Neural crest cell (in vitro differentiated cells): ENCODE measurements at places on chromosomes 5 and 9. TPM values are rescaled to one million over a fixed set of nuclear protein-coding genes. Genes with fewer than 3 reads are reported as not detected.

The SEMA6A gene
- total RNA-seq: 30.0 and 34.0 TPM in 2 replicates

The DDX4 gene
- not detected in 2 replicates for total RNA-seq

The PPP2R2B gene
- 4.1 and 4.9 TPM in 2 replicates for total RNA-seq

The INSL6 gene
- not detected in 2 replicates for total RNA-seq

The TRAPPC13 gene
- total RNA-seq: 21.7 and 24.9 TPM in 2 replicates

The RUFY1 gene
- 54.9 and 59.1 TPM in 2 replicates for total RNA-seq

The ADAMTS2 gene
- total RNA-seq: 1.5 and 1.7 TPM in 2 replicates

The DBH gene
- total RNA-seq: 0.59 and 0.75 TPM in 2 replicates

The TESK1 gene
- total RNA-seq: 42.7 and 47.6 TPM in 2 replicates

The RICTOR gene
- 20.5 and 22.2 TPM in 2 replicates for total RNA-seq

The C7 gene
- 0.33 TPM in 1 of 2 replicates, not detected in the other for total RNA-seq

The STPG3 gene
- total RNA-seq: 0.26 TPM in 1 of 2 replicates, not detected in the other

The RANBP17 gene
- 24.2 and 26.9 TPM in 2 replicates for total RNA-seq

The SLC6A7 gene
- total RNA-seq: not detected in 2 replicates

The SMIM33 gene
- not detected in 2 replicates for total RNA-seq

The F12 gene
- total RNA-seq: 2.3 and 2.7 TPM in 2 replicates

The SLC36A3 gene
- total RNA-seq: not detected in 2 replicates

The FAM153A gene
- not detected in 2 replicates for total RNA-seq

The TRIP13 gene
- 27.6 and 32.6 TPM in 2 replicates for total RNA-seq

The C5 gene
- total RNA-seq: 8.3 and 9.4 TPM in 2 replicates

The UBTD2 gene
- total RNA-seq: 73.3 and 74.0 TPM in 2 replicates

The CMBL gene
- total RNA-seq: 22.2 and 24.0 TPM in 2 replicates

The HRH2 gene
- 1.5 and 1.7 TPM in 2 replicates for total RNA-seq

The SPINK1 gene
- not detected in 2 replicates for total RNA-seq

The KLF4 gene
- not detected in 2 replicates for total RNA-seq

The SOWAHA gene
- total RNA-seq: not detected in 2 replicates

The LCN2 gene
- total RNA-seq: not detected in 2 replicates

The VLDLR gene
- total RNA-seq: 20.2 and 20.3 TPM in 2 replicates

The DAB2IP gene
- 46.4 and 48.3 TPM in 2 replicates for total RNA-seq

The FAM78A gene
- total RNA-seq: 3.8 and 4.4 TPM in 2 replicates

The SUSD3 gene
- 0.27 TPM in 1 of 2 replicates, not detected in the other for total RNA-seq

The WNK2 gene
- 27.8 and 34.3 TPM in 2 replicates for total RNA-seq

The BRD9 gene
- total RNA-seq: 77.3 and 80.1 TPM in 2 replicates

The NR5A1 gene
- 0.35 and 0.50 TPM in 2 replicates for total RNA-seq

The FAM120AOS gene
- total RNA-seq: 45.9 and 52.0 TPM in 2 replicates

The SPATA31E1 gene
- 0.16 and 0.21 TPM in 2 replicates for total RNA-seq

The FKBP15 gene
- total RNA-seq: 19.9 and 20.2 TPM in 2 replicates
